Activated T-cell treated with anti-CD3 and anti-CD28 coated beads, Interleukin-2, amount 50 U/mL, for 1 hour (primary cell): ENCODE measurements at places on chromosomes 6 and 20.

DNA sequence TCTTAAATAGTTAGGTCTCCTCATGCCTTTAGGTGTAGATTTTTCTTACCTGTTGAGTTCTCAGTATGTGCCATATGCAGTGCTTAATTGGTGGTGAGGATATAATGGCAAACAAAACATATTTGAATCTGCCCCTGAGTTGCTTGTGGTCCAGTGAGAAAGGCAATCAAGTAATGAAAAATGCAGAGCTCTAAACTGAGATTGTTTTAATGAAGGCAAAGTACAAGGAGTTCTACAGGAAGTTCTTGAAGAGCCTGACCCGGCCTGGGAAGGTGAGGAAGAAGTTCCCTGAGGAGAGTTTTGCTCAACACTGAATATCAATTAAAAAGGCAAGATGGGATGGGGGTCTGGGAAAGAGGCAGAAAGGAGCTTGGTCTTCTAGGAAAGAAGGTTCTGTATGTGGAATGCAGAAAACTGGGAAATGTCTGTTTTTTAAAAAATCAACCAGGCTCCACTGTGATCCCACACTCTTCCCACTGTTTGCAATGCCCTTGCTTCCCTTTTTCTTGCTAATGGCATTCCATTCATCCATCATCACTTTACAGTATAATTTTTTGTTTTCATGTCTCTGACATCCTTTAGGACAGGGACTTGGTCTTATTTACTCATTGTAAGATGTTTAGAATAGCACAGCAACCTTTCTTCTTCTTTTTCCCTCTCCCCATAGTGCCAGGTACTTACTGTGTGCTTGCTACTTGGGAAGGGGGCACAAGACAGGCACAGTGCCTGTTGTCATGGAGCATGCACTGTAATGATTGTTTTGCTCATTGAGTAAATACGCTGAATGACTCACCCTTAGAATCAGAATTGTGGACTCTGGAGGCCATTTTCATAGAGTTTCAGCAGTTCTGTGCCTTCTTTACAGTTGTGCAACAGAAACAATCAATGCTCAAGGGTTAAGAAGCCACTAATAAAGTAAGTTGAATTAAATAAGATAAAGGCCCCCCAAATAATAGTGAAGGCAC is 64.3 kb downstream of the ANKS1A start:
- no peak for DNase-seq

DNA sequence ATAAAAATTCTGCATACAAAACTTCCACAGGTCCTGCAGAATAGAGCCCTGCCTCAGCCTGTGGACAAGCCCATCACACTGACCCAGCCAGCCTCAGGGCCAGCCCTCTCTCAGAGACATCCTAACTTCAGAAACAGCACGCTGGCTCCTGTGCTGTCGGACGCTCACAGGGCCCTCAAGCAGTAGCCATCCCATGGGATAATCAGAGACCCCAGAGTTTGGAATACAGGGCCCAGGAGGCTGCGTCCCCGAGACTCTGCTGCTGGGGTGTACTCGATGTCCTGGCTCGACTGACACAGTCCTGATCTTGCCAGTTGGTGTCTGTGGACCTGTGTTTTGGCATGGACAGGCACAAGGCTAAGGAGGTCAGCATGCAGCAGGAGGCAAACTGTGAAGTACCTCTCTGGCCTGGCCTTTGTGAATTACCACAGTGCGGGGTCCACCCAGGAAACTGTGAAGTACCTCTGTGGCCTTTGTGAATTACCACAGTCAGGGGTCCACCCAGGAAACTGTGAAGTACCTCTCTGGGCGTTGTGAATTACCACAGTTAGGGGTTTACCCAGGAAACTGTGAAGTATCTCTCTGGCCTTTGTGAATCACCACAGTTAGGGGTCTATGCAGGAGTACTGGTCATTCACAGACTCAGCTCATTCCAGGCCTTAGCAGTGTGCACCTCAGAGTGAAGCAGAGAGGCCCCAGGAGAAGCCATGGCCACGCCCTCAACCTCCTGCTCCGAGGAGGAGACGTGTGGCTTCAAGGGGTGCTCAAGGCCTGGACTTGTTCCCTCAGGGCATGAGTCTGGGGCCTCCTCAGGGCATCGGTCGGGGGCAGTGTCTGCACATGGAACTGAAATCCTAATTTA is 212.4 kb downstream of the SYNDIG1 start:
- no peak for DNase-seq

DNA sequence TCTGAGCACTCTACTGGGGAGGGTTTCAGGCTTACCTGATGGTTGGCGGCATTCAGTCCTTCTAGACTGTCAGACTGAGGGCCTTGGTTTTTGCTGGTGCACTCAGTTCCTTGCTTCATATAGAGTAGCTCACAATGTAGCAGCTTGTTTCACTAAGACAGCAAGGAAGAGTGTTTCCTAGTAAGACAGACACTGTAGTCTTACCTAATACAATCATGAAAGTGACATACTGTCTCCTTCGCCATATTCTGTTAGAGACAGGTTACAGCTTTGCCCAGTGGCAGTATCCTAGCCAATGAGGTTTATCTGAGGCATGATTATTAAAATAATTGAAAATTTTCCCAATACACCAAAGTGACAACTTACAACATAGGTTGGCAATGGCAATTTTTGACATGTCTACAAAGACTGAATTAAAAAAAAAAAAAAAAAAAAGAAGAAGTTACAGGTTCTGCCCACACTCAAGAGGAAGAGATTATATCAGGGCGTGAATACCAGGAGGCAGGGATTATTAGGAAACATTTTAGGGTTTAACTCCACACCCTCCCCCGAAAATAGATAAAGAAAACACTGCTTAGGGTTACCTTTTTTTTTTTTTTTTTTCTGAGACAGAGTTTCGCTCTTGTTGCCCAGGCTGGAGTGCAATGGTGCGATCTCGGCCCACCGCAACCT is 66.8 kb downstream of the SCAND1 start:
- DNase-seq: no peak

GRCh38 chr6:83978324-83978734 is 55.2 kb upstream of the MRAP2 start:
- no peak for DNase-seq
